Muscle of arm (tissue), 14 donors: ENCODE measurements at places on chromosomes 1 and 21. TPM values are rescaled to one million over a fixed set of nuclear protein-coding genes. Genes with fewer than 3 reads are reported as not detected.

- no peak for DNase-seq
These were observed 47.7 kb upstream of the PPM1J start for GRCh38 chr1:112762541-112763500.

DNA sequence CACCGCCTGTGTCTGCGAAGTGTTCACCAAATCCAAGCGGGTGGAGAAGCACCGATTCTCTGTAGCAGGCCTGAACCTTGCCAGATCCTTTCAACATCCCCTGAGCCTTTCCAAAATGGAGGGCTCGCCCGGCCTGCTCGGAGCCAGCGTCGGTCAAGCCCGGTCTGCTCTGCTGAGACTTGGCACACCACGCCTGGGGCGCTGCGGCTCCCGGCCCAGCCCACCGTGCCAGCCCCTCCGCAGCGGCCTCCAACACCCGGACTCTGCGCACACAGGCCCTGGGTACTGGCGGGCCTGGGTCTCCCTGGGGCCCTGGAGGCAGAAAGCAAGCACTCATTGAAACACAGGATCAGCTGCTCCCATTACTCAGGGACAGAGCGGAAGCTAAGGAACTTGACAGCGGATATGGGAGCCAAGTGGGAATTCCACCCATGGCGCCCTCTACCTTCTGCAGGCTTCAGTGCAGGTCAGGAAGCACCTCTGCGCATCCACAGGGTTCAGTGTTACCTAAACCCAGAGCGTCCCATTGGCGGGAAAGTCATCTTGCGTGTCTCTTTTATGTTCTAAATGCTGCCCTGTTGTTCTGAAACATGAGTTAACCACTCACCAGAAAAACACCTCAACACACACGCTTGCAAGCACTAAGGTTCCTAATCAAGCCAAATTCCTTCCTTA is 159.9 kb downstream of the ZBTB18 start:
- no peak for DNase-seq

DNA sequence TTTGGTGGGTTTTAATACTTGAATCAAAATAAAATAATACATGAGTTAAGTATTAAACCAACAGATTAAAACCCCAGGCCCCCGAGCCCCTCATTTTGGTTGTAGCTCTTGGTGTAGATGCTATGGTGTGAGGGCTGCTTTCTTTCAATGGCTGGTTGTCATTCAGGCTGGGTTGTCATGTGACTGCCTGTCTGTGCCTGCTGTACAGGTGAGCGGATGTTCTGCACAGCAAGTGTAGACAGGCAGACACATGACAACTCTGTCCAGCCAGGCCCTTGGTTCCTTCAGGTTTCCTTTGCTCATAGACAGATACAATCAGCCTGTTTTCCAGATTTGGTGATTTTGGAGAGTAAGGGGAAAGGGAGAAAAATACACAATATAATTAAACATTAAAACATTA is 281.9 kb upstream of the C1orf105 start:
- no peak for DNase-seq

DNA sequence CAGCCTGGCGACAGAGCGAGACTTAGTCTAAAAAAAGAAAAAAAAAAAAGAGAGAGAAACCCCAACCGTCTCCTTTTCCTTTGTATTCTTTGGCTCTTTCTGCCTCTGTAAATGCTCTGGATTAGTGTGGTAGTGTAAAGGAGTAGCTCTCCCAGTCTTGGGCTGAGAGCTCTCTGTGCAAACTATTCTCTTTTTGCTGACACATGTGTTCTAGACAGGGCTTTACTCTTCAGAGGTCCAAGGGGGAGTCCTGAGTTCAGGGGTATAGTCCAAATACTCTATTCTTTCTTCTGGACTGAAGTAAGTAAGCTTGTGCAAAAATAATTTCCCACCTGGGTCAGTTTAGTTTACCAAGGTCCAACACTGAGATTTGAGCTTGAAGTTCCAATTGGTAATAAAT is 183.8 kb upstream of the KCNK2 start:
- DNase-seq = no peak

GRCh38 chr1:33093004-33093403 is 12.1 kb downstream of the AZIN2 start:
- DNase-seq = no peak

GRCh38 chr1:82073071-82073470 is 272.3 kb downstream of the ADGRL2 start:
- DNase-seq = no peak

- no peak for DNase-seq
These were observed 216.3 kb upstream of the ZC3H12A start for GRCh38 chr1:37258068-37258467.

GRCh38 chr1:45008516-45008915 is 2.6 kb downstream of the HECTD3 start:
- DNase-seq = no peak

DNA sequence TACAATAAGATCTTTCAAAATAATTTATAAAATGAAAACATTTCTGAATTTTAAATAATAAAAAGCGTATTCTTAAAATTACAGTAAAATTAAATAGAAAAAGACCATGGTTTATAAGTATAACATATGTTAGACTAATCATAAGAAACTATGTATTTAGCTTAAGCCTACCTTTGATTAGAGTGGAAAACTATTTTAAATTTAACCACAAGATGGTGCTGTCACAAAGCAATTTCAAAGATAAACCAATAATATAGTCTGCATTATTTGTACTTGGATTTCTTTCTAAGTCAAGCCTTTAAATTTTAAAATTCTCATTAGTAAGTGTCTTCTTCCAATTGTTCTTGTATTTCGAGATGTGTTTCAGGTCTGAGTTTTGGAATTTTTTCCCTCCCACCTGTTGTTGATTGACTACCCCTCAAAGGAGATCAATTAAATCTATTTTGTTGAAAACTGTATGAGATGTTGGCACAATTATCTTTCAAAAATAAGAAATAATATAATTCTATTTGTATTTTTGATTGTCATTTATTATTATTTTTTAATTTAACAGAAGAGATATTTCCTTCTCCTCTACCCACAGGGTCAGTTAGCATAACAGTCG is 459.8 kb downstream of the KCNT2 start:
- peak; percentile 30 for DNase-seq

DNA sequence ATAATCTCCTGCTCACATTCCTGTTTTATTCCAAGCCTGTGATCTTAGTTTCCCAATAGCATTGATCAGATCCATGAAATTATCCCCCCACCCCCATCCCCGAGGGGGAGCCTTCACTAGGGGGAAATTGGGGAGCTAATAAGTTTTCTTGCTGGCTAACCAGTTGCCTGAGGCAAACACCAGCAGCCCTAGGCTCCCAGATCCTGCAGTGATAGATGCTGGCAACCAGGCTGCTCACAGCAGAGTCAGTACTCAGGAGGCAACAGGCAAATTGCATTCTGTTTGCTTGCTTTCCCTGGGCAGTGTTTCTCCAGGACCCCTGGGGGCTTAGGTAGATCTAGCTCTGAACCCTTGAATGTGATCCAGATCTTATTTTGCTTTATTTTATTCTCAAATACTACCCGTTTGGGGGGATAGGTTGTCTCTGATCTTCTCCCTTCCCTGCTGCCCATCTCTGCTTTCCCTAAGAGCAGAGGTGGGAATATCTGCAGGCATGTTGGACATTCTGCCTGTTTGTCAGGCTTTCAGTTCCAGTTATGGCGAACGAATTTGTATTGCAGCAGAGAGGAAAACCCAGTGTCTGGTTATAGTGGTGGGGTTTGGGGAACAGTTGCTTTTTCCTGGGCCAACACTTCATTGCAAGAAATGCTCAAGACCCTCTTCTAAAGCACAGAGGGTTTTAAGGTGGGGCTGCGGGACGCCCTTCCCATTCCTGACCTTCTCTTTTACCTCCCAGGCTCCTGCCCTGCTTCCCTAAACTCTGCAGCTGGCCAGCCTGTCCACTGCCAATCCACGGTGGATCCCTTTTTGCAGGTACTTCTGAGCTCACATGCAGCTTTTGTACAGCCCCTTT is 289.8 kb upstream of the PLXNA2 start:
- DNase-seq = no peak

- no peak for DNase-seq
These were observed 80.0 kb downstream of the SLC25A24 start for GRCh38 chr1:108120163-108120562.

DNA sequence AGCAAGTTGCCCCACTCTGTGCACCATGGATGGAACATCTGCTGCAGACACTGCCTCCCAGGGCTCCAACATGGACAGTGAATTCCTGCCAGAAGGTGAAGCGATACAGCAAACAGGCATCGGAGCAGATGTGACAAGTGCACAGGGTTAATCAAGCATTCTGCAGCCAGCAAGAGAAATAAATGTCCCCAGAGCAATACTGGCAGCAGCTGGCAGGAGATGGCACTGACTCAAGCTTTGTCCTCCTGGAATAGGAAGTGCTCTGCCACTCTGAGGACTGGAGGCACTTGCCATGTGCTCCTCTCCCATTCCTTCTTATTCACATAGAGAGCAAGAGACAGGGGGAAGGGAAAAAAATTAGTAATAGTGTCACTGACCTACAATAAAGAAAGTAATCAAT is 402.7 kb upstream of the DAB1 start:
- no peak for DNase-seq

GRCh38 chr21:38806942-38807284 is 1.2 kb downstream of the ETS2 start:
- no peak for DNase-seq

The OR1C1 gene
- polyA plus RNA-seq = not detected

The RPE65 gene
- polyA plus RNA-seq = not detected

The OR2T29 gene
- not detected for polyA plus RNA-seq

The RNU1-4 gene
- not detected for polyA plus RNA-seq

The BSND gene
- polyA plus RNA-seq = 0.04 TPM

The CACNA1E gene
- polyA plus RNA-seq = 0.59 TPM

The LINGO4 gene
- polyA plus RNA-seq = 0.07 TPM

The LDLRAD2 gene
- polyA plus RNA-seq = not detected

The ZNF593OS gene
- polyA plus RNA-seq = 1.1 TPM

The SV2A gene
- 3.6 TPM for polyA plus RNA-seq

The AK5 gene
- polyA plus RNA-seq = 13.9 TPM

The C1orf226 gene
- polyA plus RNA-seq = 1.3 TPM

The VHLL gene
- not detected for polyA plus RNA-seq
